ENCODE measurements at places on chromosomes 4 and X.

- peak; percentile 52 for DNase-seq
These were observed 5.9 kb downstream of the ZFYVE28 start for GRCh38 chr4:2412534-2412884.

- DNase-seq: peak; percentile 33
These were observed 831.9 kb downstream of the TRIML1 start for GRCh38 chr4:188971125-188971524.

GRCh38 chrX:107675823-107676555 is 47.7 kb downstream of the PRPS1 start:
- peak; percentile 72 for DNase-seq

DNA sequence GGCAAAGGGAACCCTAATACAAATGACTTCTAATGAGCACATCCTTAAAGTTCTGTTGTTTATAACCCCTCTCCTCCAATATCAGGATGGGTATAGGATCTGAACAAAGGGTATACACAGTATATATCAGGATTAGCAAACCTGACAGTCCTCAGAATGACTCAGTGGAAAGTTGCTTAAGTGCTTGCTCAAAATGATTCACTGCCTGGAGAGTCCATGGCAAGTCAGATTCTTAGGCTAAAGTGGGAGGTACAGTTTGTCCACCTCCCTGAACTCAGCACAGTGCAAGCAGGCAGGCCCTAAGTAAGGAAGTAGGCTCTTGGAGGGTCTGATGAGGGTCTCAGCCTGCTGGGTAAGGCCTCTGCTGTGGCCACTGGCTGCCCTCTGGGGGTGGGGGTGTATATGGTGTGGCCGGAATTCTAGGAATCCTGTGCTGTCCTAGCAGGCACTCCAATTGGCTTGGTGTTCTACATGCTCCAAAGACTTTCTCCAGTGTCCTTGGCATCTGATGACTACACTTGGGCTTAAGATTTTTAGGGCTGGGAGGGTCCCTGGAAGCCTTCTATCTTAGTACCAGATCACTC is 54.3 kb downstream of the CHRDL1 start:
- no peak for DNase-seq

GRCh38 chr4:53012738-53013137 is 150.6 kb downstream of the RASL11B start:
- no peak for DNase-seq

DNA sequence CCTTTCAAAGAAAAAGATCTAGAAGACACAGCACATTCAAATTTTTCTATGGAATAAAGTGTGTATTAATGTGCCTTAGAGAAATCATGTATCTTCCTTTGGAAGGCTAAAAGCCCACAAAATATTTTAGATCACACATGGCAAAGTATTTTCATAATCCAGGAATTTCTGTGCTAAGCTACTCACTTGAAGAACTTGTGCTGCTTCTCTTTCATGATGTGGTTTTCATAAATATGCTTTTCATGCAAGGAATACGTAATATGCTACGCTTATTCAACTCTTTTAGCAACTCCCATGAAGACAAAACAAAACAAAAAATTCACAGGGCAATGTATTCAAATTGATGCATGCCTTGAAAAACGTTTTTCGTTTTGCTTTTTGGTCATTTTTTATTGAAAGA is 125.6 kb downstream of the ARHGAP24 start:
- DNase-seq: no peak

GRCh38 chr4:182140547-182140946 is 102.7 kb upstream of the TENM3 start:
- DNase-seq: no peak

GRCh38 chr4:123786163-123786915 is 389.7 kb downstream of the SPRY1 start:
- DNase-seq: no peak

DNA sequence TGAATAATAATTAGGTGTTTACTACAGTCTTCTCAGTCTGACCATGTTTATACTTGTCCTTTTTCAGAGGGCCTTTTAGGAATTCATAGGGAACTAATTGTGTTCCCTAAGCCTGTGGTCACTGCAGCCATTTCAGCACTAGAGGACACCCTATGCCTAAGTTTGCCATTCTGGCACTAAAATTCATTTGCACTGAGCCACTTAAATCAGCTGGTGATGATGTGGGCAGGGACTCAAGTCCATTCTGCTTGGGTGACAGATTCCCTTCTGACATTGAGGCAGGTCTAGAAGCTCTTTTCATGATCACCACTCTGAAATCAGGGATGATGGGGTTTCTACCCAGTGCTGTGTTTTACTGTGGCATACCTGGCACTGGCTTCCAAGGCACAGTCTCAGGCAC is 1178.9 kb upstream of the DIAPH2 start:
- DNase-seq: no peak
